ENCODE measurements at places on chromosomes 13 and 19.

DNA sequence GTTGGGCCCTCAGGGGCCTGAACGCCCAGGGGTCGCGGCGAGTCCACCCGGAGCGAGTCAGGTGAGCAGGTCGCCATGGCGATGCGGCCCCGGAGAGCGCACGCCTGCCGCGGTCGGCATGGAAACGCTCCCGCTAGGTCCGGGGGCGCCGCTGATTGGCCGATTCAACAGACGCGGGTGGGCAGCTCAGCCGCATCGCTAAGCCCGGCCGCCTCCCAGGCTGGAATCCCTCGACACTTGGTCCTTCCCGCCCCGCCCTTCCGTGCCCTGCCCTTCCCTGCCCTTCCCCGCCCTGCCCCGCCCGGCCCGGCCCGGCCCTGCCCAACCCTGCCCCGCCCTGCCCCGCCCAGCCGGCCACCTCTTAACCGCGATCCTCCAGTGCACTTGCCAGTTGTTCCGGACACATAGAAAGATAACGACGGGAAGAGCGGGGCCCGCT lies at the start of gene CCNA1:
Gene CCNA1, plus strand, starts transcription at position 390 of the 439 bp plus-strand sequence. CDS start 562 bp downstream, outside the sequence.
- DNase-seq: no peak

GRCh38 chr13:99179460-99179859 lies 21.2 kb upstream of the UBAC2 start:
- DNase-seq: no peak

DNA sequence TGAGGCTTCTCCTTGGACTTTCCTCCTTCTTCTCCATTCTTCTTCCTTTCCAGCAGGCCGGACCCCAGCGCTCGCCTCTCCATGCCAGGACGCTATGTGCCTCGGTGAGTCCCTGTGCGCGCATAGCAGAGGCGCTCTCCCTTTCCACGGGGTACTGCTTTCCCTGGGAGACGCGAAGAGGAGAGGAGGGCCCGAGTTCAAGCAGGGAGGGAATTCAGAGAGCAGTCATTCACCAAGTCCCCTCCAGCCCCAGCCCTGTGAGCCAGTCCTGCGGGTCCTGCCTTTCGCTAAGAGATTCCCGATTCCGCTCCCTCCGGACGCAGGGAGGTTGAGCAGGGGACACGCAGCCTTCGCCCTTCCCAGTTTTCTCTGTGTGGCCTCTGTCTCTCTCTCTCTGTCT lies 160.4 kb downstream of the EFNB2 start:
- no peak for DNase-seq

DNA sequence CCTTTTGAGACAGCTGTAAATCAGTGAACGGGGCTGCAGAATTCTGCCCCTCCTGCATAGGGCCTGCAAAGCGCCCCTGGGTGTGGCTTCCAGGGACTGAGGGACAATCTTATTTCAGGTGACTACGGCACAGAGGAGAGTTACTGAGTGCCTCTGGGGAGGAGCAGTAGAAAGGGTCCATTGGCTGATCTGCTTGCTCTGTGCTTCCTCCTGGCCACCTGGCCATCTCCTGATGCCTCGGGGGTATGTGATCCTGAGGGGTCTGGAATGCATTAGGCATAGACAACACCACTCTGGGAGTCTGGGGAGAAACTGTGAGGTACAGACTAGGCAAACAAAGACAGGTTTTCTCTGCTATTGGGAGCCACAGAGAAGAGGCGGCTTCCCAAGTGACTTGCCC lies 2.8 kb downstream of the KCTD15 start:
- no peak for DNase-seq

GRCh38 chr19:28736528-28736927 lies 476.4 kb downstream of the UQCRFS1 start:
- DNase-seq: no peak

GRCh38 chr19:11090264-11090996 lies 1.2 kb downstream of the LDLR start:
- peak; percentile 95 for DNase-seq

GRCh38 chr19:39937787-39938186 lies 3.4 kb upstream of the FCGBP start:
- DNase-seq: no peak

DNA sequence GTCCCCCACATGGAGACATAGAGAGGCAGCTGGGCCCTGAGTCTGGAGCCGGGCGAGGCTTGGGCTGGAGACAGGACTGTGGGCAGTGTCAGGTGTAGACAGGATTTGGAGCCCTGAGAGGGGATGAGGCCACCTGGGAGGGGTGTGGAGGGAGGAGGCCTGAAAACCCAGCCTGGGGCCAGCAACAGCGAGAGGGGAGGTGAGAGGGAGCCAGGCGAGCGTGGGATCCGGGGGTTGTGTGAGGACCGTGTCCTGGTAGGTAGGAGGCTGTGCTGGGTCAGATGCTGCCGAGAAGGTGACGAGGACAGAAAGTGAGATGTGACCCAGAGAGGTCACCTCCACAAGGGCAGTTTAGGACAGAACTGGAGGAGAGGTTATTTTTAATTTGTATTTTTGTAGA lies 7.4 kb downstream of the MPND start:
- DNase-seq: no peak

DNA sequence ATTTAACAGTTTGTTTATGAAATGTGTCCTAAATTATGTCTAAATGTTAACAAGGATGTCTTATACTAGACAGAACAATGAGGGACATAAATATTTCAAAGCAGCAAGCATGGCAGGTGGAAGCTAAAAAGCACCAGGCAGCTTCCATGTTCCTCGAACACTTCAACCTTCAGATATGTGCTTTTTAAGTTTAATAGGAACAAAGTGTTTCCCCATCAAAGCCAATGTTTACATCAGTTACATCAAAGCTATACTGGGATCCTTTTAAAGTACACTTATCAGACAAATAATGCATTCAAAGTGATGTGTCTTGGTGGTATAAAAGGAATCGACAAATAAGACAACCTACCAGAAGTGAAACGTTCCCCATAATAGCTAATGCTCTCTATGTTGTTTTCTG lies 2841.1 kb upstream of the PCDH20 start:
- DNase-seq: no peak

- no peak for DNase-seq
Measured at GRCh38 chr19:6233056-6233826, 46.5 kb downstream of the MLLT1 start.

Measured in NCI-H2029 (cell line).